ENCODE measurements at places on chromosomes 4 and X.

GRCh38 chrX:20402956-20403355 lies 136.2 kb upstream of the RPS6KA3 start:
- DNase-seq: no peak

DNA sequence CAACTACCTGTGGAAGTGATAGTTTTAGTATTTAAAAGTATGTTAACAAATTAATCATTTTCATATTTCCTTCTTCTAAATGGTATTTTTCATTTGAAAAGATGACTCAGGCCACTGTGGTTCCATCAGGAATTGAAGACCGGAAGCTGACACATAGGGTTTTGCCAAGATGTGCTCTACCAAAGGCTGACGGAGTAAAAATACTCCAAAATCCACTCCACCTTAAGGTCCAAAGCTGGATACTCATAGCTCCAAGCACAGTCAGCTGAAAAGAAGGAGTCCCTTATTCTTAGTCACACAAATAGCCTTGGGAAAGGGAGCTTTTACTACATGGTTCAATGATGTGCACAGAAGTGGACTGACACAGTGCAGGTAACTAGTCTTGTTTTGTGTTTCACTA lies 472.0 kb downstream of the ARAP2 start:
- no peak for DNase-seq

DNA sequence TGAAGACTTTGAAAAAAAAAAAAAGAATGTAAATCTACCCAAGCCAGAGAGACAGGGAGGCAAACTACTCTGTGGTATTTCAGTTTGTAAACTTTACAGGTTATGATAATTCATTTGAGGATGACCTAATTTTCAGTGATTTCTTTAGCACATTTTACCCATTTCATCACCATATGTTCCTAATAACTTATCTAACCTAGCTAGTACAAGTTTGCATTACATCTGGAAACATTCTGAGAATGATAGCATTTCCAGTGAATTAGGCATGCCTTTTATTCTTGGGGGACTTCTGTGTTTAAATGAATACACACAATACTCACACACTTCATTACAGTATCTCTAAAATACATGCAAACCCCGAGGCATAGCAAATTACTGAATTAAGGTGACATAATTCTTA lies 1055.5 kb downstream of the PCDH18 start:
- no peak for DNase-seq

DNA sequence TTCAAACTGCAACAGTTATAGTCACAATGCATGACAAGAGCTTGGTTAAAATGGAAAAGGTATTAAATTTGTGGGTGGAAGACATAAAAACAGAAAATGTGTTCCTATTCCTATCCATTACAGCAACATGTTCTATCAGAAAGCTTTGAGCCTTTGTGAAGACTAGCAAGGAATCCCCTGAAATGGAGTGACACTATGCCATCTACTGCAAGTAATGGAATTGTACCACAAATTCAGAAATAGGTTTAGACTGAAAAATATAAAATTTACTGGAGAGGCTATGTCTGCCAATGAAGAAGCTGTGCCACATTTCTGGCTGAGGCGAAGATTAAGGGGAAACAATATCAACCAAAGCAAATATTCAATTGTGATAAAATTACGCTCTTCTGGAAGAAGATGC lies 247.9 kb downstream of the ADAM29 start:
- no peak for DNase-seq

- DNase-seq: peak; percentile 52
These were observed 38.1 kb upstream of the ARSH start for GRCh38 chrX:2967998-2968909.

DNA sequence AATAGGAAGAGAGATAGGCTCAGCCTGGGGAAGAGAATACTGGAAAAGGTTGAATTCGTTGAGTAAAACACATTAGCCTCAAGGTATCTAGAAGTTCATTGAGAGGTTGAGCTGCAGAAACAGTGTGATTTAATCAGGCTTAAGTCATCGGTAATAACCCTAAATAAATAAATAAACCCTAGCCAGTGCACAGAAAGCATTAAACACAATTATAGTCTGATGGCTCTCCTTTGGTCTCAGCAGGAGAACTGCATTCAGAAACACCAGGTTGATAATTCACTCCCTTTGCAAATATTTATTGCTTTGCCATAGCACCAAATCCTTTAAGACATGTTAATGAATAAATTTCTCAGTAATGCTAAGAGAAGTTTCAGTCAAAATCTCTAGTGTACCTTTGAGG lies 9.6 kb downstream of the DCX start:
- DNase-seq: no peak

DNA sequence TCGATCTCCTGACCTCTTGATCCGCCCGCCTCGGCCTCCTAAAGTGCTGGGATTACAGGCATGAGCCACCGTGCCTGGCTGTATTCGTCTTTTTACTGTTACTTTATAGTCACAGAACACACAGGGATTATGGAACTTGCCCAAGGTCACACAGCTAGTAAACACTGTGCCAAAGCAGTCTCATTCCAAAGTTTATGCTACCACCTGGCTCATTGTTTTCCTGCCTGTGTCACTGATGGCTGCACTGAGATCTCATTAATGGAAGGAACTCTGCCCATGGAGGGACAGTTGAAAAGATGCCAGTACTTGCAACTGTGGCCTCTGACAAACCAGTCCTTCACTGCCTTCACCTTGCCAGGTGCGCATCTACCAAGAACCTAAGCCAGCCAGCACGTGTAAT lies 517.7 kb downstream of the BCOR start:
- DNase-seq: no peak

- no peak for DNase-seq
These were observed 989.7 kb downstream of the CCSER1 start for GRCh38 chr4:91116861-91117260.

- DNase-seq: no peak
These were observed 46.1 kb downstream of the SORCS2 start for GRCh38 chr4:7238300-7238960.
